Pulmonary artery endothelial cell (primary cell): ENCODE measurements at places on chromosomes 2 and 18. TPM values are rescaled to one million over a fixed set of nuclear protein-coding genes. Genes with fewer than 3 reads are reported as not detected.

DNA sequence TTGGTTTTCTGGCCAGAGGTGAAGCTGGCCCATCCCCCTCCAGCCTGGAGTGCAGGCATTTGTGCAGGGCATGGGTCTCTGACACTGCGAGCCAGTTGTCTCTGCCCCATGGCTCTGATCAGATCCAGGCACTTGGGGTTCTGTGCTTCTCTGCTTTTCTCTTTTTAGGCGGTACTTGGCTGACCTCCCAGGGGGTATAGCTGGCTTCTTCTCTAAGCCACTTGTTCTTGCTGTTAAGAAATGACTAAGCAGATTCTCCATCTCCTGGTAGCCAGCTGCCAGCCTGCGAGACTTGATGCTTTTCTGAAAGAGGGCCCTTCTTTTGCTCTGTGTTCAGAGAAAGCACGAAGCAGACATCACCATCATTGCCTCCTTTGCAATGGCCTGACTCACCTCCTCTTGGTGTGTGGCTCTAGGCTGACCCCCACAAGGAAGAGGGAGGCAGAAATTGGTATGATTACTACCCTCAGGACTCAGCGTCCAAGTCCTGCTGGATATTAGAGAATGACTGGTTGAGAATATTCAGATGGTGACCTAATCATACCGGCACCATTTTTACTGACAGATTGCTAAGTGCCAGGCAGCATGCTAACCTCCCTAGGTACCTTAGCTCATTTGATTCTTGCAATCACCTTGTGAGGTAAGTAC, 32.7 kb downstream of the TNP1 start:
- no peak for DNase-seq

DNA sequence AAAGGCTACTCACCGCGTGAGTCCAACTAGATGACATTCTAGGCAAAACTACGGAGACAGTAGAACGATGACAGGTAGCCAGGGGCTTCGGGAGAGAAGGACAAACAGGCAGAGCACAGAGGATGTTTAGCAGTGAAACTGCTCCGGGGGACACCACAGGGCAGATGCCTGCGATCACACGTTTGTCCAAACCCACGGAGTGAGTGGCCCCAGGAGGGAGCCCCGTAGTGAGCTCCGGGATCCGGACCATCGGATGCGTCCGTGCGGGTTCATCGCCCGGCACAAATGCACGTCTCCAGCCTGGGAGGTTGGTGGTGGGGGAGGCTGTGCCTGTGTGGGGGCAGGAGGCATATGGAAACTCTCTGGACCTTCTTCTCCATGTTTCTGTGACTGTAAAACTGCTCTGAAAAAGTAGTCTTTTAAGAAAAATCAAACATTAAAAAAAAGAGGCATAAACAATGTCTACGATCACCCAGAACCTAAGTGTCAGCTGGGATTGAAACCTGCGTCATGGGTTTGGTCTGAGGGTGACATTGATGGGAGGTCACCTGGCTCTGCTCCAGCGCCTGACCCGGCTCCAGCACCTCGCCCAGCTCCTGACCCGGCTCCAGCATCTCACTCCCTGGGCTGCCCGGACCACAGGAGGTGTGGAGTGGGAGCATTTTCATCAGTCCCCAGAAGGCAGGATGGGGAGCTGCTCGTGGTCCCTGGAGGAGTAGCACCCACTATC, 83.0 kb upstream of the CTDP1 start:
- no peak for DNase-seq

- no peak for DNase-seq
Measured at GRCh38 chr18:69935319-69936190, 12.1 kb downstream of the CD226 start.

DNA sequence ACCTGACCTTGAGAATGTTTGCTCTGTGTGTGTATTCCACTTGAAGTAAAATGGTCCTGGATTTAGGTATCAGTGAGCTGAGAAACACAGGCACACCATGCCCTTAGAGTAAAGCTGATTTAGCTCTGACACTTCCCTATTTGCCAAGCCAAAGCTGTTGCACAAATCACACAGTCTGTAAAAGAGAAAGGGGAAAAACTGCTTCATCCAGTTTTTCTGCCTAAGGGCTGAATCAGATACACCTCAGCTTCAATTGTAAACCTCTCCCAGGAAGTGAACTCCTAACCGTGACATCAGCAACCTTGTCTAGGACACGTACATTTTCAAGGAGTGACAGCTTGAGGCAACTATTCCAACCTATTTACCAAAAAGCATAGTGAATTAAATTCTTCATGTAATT, 150.4 kb downstream of the NR4A2 start:
- DNase-seq, result no peak

GRCh38 chr2:239586651-239587310, 186.0 kb upstream of the HDAC4 start:
- DNase-seq, result no peak

The SERPINB8 gene
- 33.8 and 36.0 TPM in 2 replicates for total RNA-seq

DNA sequence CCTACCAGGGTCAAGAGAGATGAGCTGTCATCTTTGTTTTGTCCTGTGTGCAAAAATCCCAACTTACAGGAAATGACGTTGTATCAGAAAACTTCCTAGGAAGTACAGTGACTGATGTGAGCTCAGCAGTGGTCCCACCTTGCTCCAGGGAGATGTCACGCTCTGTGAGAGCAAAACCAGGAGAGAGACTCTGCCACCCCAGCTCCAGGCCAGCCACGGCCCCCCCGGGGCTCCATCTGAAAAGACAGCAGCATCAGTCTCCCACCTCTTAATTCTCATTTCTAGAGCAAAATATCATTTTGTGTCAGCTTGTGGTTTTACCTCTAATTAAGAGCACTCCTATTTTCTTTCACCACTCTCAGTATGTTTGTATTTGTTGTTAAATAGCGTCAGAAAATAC, 57.5 kb downstream of the MYL12B start:
- no peak for DNase-seq

GRCh38 chr2:13607139-13607538, 890.4 kb downstream of the TRIB2 start:
- no peak for DNase-seq

The THUMPD2 gene
- 7.5 and 8.7 TPM in 2 replicates for total RNA-seq

GRCh38 chr2:147181351-147182029, 663.3 kb upstream of the ACVR2A start:
- DNase-seq, result no peak

- no peak for DNase-seq
Measured at GRCh38 chr2:142944721-142945120, 67.3 kb downstream of the KYNU start.

- DNase-seq, result no peak
Measured at GRCh38 chr2:38740851-38741731, 10.1 kb downstream of the SRSF7 start.

DNA sequence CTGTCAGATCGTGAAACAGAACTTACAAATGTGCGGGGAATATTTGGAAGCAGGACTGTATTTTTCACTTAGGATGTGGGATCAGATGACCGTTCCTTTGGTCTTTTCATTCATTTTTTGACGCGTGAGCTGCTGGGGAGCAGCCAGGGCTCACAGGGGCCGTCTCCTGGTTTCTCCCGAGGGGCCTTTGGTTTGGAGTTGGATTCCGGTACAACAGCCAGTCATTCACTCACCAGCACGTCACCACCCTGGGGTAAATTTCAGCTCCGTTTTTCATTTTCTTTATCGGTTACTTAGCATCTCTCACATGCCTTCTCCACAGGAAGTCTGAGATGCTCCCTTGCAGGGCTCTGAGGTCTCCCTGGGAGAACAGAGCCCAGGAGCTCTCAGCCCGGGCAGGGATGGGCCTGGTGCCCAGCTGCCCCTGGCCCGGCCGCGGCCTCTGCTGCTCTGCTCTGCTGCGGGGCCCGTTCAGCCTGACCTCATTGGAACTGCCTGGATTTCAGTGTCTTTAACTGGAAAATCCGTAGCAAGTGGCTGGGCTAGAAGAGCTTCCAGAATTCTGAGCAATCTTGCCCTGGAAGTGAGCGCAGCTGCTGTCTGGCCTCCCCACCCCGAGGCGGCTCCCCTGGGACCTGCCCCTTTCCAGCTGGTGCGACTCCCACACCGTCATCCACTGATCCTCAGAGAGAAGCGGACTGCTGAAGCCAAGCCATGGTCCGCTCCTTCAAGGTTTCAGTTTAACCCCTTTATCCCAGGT, 335.6 kb downstream of the EIPR1 start:
- DNase-seq, result no peak

GRCh38 chr2:75545922-75546321, 14.8 kb downstream of the EVA1A start:
- DNase-seq, result no peak

GRCh38 chr2:104804148-104804890, 49.6 kb upstream of the POU3F3 start:
- DNase-seq, result no peak

- no peak for DNase-seq
Measured at GRCh38 chr2:218983263-218983933, 1.6 kb downstream of the FEV start.

DNA sequence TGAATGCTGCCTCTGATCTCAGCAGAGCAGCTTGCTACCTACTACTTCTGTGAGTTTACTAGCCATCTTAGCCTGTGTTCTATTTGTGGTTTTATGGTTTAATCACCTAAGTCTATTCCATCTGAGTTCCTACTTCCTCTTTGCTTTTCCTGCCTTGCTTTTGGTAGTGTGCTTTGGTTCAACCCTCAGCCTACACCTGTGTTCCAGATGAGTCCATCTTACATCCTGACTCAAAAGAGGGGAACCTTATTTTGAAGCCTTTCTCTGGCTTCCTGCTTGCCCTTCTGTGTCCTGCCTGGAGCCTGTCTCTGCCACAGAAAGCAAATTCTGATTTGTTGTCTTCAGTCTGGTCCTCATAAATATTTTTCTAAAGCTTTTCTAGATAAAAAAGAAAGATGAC, 530.3 kb upstream of the MEX3C start:
- no peak for DNase-seq

DNA sequence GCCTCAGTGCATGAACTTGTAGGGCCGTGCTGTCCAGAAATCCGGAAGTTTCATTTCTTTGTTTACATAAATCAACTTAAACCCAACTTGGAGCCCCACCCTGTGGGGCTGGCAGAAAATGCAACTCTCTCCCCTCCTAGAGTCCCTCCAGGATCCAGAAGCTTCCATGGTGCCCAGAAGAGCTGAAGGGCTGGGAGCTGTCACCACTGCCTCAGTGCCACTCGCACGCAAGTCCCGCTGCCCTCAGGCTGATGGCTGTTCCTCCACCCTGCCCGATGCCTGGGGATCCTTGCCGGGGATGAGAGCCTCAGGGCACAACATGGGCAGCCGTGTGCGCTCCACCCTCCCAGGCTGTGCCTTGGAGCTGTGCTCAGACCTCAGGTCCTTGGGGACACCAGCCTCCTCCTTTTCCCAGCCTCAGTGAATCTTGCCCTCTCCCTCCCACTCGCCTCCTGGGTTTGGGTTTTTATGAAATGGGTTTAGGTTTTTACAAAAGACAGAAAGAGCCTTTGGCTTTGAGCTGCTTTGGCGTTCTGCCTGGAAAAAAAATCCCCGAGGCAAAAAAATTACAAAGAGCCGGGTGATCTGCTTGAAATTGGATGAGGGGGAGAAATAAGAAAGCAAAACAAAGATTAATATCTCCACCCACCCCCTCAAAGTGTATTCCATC, 155.2 kb downstream of the TWIST2 start:
- no peak for DNase-seq

- DNase-seq, result no peak
Measured at GRCh38 chr2:222298311-222299150, at the start of gene PAX3. Gene PAX3, minus strand, starts transcription at chr2:222298998. Its CDS starts 383 bp downstream, at chr2:222298615.

The ANKRD36B gene
- 34.4 and 45.2 TPM in 2 replicates for total RNA-seq

DNA sequence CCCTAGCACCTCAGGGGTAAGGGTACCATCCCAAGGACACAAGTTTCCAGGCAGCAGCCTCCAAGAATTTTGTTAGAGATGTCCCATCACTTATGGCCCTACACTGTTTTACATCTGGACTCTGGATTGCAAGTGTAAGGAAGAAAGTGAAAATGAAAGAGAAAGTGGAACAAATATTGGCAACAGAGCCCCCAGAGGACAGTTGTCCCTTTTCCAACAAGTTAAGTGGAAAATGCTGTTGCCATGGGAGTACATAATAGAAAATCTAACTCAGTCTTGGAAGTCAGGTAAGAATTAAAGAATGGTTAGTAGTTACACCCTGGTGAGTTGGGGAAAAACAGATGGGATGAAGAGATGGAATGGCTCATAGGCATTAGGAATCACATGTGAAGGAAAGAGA, 50.6 kb downstream of the TTC21B start:
- DNase-seq, result no peak

DNA sequence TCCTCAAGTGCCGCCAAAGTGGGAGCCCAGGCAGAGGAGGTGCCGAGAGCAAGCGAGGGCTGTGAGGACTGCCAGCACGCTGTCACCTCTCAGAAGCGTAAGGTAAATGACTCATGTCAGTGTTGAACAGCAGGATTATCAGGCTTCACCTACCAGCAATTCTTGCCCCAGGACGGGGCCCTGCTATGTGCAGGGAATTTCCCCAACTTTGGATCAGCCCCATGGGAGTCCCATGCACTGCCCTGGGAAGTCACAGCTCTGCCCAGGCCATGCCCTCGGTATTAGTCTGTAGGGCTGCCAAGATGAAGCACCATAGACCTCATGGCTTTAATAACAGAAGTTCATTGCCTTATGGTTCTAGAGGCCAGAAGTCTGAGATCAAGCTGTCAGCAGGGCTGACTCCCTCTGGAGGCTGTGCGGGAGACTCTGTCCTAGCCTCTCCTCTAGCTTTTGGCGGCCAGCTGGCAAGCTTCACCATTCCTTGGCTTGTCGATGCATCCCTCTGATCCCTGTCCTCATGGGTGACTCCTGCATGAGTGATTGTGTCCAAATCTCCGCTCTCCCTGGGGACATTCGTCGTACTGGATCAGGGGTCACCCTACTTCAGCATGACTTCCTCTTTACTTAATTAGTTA, 55.9 kb downstream of the TRPM8 start:
- DNase-seq, result no peak

DNA sequence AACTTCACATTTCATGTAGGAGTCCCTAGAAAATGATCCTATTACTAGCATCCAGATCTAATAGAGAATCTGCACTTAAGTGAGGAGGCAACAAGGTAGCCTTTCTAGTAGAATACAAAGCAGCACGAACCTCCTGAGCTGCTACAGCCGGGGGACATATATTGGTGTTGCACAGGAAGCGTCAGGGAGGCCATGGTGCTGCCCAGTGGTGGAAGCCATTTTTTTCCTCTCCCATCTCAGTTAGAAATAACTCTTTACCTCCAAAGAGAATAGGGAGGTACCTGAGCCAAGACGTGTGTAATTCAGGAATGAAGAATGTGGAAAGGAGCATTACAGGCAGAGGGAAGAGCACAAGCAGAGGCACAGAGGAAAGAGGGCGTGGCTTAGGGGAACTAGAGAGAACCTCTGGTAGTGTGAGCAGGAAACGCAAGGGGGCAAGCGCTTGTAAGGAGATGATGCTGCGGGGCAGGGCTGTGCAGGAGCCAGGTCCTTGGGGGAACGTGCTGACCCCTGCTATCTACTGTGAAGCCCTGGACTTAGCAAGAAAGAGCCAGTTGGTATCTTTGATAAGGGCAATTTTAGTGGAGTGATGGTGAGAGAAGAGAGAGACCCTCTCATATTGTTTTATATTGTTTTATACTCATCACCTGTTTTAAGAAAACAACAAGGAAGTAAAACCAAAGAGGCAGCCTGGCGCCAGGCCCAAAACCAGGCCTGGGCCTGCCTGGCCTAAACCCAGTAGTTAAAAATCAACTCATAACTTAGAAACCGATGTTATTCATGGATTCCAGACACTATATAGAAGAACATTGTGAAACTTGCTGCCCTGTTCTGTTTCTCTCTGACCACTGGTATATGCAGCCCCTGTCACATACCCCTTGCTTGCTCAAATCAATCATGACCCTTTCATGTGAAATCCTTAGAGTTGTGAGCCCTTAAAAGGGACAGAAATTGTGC, 50.0 kb upstream of the TTC39C start:
- no peak for DNase-seq

The CHRNA1 gene
- total RNA-seq, result 0.11 and 0.73 TPM in 2 replicates

The PRPF40A gene
- 149 and 156 TPM in 2 replicates for total RNA-seq

The MOGAT1 gene
- total RNA-seq, result not detected in 2 replicates
